ENCODE measurements at places on chromosomes 12 and 14. TPM values are rescaled to one million over a fixed set of nuclear protein-coding genes. Genes with fewer than 3 reads are reported as not detected.

PROX2 gene
- total RNA-seq, result 0.12 TPM

FAIM2 gene
- 0.97 TPM for total RNA-seq

RAD51B gene
- total RNA-seq, result 14.1 TPM

POTEG gene
- not detected for total RNA-seq
